ENCODE measurements at places on chromosomes 6 and 20. TPM values are rescaled to one million over a fixed set of nuclear protein-coding genes. Genes with fewer than 3 reads are reported as not detected.

DNA sequence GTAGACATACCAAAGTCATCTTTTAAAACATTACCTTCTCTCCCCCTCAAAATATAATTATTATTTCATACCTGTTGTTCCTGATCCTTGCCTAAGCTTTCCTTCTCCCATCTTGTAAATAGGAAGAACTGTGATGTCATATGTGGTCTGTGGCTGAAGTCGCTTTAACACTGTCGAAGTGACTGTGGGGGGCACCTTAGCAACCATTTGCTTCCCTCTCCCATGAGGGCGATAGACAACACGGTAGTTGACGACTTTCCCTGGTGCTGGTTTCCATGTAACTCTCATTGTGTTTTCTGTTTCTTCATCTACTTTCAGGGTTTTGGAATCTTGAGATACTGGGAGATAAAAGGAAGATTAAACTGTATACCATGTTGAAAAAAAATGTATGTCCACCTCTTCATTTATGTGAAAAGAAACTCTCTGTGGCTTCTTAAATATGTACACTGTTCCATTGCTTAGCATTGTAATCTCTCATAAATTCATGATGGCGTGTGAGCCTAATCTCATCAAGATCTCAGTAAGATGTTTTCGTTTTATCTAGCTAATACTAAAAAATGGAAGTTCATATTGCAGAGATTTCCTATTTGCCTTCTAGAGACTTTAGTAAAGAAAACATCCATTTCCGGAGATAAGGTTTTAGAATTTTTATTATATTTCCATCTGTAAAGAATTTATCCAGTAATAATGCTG lies 49.5 kb downstream of the COL12A1 start:
- H3K27ac ChIP-seq, result no peak overlapping the region
- no peaks in the 10 kb centered on the region for H3K27me3 ChIP-seq
- no peaks in the 10 kb centered on the region for H3K36me3 ChIP-seq
- no peak for DNase-seq

GRCh38 chr20:61989741-61990140 lies 75.9 kb downstream of the TAF4 start:
- H3K27me3 ChIP-seq, result no peaks in the 10 kb centered on the region
- no peaks in the 10 kb centered on the region for H3K4me1 ChIP-seq
- H3K36me3 ChIP-seq, result peaks cover 35% of the 10 kb centered on the region
- DNase-seq, result no peak
- no peak overlapping the region for H3K4me3 ChIP-seq

DNA sequence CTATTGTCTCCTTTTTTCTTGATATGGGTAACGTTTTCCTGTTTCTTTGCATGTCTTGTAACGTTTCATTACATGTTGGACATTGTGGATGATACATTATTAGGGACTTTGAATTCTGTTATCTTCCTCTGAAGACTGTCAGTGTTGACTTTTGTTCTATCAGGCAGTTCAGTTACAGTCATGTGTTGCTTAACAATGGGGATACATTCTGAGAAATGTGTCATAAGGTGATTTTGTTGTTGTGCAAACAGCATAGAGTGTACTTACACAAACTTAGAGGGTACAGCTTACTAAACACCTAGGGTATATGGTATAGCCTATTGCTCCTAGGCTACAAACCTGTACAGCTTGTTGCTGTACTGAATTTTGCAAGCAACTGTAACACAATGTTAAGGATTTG lies 64.7 kb downstream of the AK9 start:
- no peak for DNase-seq
- no peaks in the 10 kb centered on the region for H3K27me3 ChIP-seq
- no peaks in the 10 kb centered on the region for H3K36me3 ChIP-seq

GRCh38 chr20:30610029-30610693 lies 647.3 kb upstream of the DEFB115 start:
- H3K27ac ChIP-seq, result no peak overlapping the region
- DNase-seq, result no peak
- no peak overlapping the region for H3K4me3 ChIP-seq

The C6orf141 gene
- 2.5 TPM for total RNA-seq

DNA sequence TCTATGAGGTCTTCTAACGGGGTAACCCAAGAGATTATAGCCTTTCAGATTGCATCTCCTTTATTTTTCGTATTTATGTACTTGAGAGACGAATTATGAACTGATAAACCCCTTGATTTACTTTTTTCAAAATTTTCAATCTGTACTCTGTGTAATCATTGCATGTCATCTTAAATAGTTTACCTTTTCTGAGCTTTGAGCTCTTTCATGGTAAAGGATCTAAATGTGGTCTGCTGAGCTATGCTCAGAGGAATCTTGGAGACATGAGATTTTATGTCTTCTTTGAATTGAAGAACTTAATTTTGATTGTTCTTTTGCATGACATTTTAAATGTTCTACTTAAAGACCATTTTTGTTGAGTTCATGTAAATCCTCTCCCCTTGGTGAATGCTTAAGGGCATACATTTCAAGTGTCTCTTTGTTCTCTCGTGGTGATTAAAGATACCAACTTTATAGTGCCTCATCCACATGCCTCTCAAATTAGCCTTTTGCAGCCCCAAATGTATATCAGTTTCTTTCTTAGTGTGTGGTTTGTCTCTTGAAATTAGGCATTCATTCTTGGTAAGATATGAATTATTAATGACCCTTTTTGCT lies 116.3 kb upstream of the SCGN start:
- no peak for DNase-seq
- no peaks in the 10 kb centered on the region for H3K27me3 ChIP-seq
- H3K4me3 ChIP-seq, result no peak overlapping the region
- H3K36me3 ChIP-seq, result no peaks in the 10 kb centered on the region

- no peak overlapping the region for H3K27ac ChIP-seq
- H3K36me3 ChIP-seq, result no peaks in the 10 kb centered on the region
- H3K4me1 ChIP-seq, result no peaks in the 10 kb centered on the region
- H3K27me3 ChIP-seq, result no peaks in the 10 kb centered on the region
- no peak overlapping the region for H3K4me3 ChIP-seq
- DNase-seq, result no peak
These were observed 744.1 kb downstream of the DHX35 start for GRCh38 chr20:39706184-39706663.

GRCh38 chr6:122363769-122364483 lies 35.5 kb upstream of the HSF2 start:
- no peaks in the 10 kb centered on the region for H3K36me3 ChIP-seq
- H3K4me1 ChIP-seq, result no peaks in the 10 kb centered on the region
- no peaks in the 10 kb centered on the region for H3K27me3 ChIP-seq
- no peak overlapping the region for H3K27ac ChIP-seq

DNA sequence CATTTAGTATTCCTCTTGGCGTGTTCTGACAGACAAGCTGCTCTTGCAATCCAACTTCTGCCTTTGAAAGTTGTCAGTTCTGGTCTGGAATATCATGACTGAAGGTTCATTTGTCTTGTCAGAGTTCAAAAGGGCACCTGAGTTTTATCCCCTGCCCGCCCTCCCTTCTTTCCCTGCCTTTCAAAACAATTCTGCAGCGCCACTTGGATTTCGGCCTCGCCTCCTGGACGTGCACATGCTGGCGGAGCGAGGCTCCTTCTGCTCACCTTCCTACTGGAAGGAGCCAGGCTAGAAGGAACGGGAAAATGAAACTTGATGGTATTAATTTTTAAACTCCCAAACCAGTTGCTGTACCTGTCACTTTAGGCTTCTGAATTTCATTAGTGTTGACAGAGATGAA lies 55.7 kb upstream of the HDGFL1 start:
- H3K27ac ChIP-seq, result no peak overlapping the region
- DNase-seq, result no peak
- H3K36me3 ChIP-seq, result no peaks in the 10 kb centered on the region
- no peaks in the 10 kb centered on the region for H3K4me1 ChIP-seq
- no peaks in the 10 kb centered on the region for H3K27me3 ChIP-seq

- no peak overlapping the region for H3K4me3 ChIP-seq
- H3K27ac ChIP-seq, result no peak overlapping the region
- H3K27me3 ChIP-seq, result no peaks in the 10 kb centered on the region
- no peak for DNase-seq
- H3K4me1 ChIP-seq, result peaks cover 3% of the 10 kb centered on the region
- no peaks in the 10 kb centered on the region for H3K36me3 ChIP-seq
These were observed 2.2 kb downstream of the DLGAP4 start for GRCh38 chr20:36308353-36308752.

DNA sequence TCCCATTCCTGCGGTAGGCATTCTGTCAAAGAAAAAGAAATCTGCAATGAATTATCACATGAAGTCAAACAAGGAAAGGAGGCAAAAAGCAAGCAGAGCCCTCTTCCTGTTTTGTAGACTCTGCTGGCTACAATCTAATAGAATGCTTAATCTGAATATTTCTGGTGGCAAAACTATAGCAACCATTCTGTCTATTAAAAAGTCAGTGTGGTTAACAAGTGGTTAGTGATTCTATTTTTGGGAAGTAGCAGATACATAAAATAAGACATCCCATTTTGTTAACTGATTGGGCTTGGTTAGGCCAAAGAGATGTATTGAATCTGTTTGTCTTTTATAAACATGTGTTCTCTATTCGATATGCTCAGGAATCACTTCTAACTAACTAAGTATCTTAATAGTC lies 442.3 kb downstream of the CDC5L start:
- no peaks in the 10 kb centered on the region for H3K4me1 ChIP-seq
- no peaks in the 10 kb centered on the region for H3K36me3 ChIP-seq

DNA sequence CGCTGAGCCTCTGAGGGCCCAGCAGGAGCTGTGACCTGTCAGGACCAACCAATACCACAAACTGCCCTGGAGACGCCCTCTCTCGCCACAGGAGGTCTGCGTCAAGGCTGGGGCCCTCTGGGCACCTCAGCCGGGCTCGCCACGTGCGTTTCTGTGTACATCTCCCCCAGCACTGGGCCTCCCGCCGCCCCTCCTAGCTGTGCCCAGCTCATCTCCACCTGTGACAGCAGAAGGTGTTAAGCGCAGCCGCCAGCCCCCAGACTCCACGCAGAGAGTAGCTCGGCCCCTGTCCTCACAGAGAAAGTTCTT lies 91.4 kb downstream of the TAF4 start:
- no peaks in the 10 kb centered on the region for H3K36me3 ChIP-seq
- no peak overlapping the region for H3K27ac ChIP-seq
- no peaks in the 10 kb centered on the region for H3K4me1 ChIP-seq
- no peaks in the 10 kb centered on the region for H3K27me3 ChIP-seq

- peak; percentile 97 for DNase-seq
- H3K4me1 ChIP-seq, result peaks cover 13% of the 10 kb centered on the region
- H3K4me3 ChIP-seq, result peak overlapping the region; percentile 2
- H3K27me3 ChIP-seq, result no peaks in the 10 kb centered on the region
- no peaks in the 10 kb centered on the region for H3K36me3 ChIP-seq
- H3K27ac ChIP-seq, result peak overlapping the region; percentile 55
These were observed 124.7 kb downstream of the TMEM242 start for GRCh38 chr6:157198425-157199279.

The SCRT2 gene
- total RNA-seq, result 0.06 TPM
